MCF 10A (cell line): ENCODE measurements at places on chromosomes 12 and 14.

GRCh38 chr12:112584266-112584722 lies 165.5 kb downstream of the PTPN11 start:
- DNase-seq, result peak; percentile 19

GRCh38 chr14:77917491-77918201 lies 117.7 kb downstream of the ADCK1 start:
- no peak for DNase-seq

- DNase-seq, result peak; percentile 95
Observed at GRCh38 chr12:46556819-46557524, 184.4 kb upstream of the SLC38A2 start.

DNA sequence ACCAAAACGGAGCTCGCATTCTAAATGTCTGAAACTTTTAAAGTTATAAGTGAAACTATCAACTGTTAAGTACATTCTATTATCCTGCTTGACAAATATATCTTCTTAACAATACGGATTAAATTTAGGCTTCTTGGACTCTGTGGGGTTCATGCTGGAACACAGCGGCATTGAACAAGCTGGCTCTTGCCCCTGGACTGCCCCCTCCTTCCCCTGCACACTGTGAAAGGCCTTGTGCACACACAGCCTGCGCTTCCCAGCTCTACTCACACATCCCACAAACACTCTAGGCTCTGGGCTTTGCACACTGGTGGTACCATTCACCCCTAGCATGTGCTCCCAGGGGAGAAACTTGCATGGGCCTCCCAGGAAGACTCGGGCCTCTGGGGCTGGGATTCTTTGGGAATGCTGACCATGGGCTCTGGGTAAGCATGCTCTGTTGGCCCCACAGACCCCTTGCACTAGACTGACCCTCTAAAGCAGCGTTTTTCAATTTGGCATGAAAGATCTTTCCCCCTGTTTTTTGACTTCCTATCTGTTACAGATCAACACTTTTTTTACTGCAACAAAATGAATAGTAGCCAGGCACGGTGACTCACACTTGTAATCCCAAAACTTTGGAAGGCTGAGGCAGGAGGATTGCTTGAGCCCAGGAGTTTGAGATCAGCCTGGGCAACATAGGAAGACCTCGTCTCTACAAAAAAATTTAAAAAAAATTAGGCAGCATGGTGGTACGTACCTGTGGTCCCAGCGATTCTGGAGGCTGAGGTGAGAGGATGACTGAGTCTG lies 96.2 kb upstream of the CPM start:
- DNase-seq, result peak; percentile 48

DNA sequence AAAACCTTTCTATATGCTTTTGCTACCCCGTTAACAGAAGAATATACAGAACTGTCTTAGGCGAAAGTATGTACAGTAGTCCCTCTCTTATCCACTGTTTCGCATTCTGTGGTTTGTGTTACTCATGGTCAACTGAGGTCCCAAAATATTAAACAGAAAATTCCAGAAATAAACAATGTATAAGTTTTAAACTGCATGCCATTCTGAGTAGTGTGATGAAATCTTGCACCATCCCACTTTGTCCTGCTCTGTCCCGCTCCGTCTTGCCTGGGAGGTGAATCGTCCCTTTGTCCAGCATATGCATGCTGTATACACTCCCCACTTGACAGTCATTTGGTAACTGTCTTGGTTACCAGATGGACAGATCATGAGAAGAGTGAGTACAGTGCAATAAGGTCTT lies 70.1 kb upstream of the STRN3 start:
- DNase-seq, result no peak

GRCh38 chr14:21227981-21228380 lies 41.3 kb downstream of the HNRNPC start:
- DNase-seq, result no peak

- peak; percentile 17 for DNase-seq
Observed at GRCh38 chr14:73851000-73851399, 631 bp upstream of the PTGR2 start.

DNA sequence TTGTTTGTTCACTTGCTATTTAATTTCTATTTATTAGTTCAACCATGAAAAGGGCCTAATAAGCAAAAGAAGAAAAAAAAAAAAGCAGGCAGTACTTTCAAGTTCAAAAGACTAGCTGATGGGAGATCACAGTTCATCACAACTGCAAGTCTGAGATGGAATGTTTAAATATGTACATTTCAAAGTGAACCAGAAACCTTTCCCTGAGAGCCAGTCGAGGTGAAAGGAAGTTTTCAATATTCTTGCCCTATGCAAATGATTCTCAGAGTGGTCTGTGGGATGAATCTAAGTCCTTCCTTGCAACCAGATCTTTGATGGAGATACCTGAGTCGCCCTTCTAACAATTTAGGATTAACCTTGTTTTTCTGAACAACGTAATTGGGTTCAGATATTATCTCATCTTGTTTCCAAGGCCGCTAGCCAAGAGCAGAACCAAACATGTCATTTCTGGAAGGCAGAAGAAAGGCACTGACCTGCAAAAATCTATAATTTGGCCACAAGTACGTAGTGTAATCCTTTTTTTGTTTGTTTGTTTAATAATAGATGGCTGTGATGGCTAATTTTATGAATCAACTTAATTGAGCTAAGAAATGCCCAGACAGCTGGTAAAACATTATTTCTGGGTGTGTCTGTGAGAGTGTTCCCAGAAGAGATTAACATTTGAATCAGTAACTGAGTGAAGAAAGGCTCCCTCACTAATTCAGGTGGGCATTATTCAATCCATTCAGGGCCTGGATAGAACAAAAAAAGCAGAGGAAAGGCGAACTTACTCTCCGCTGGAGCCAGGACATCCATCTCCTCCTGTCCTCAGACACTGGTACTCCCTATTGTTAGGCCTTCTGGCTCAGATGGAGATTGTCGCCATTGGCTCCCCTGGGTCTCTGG lies 171.1 kb upstream of the TMPO start:
- no peak for DNase-seq

- no peak for DNase-seq
Observed at GRCh38 chr12:81888106-81888740, 129.1 kb upstream of the PPFIA2 start.

- no peak for DNase-seq
Observed at GRCh38 chr14:67892466-67893100, 73.0 kb downstream of the RAD51B start.

GRCh38 chr14:54451121-54451601 lies 10.0 kb upstream of the CNIH1 start:
- DNase-seq, result no peak

DNA sequence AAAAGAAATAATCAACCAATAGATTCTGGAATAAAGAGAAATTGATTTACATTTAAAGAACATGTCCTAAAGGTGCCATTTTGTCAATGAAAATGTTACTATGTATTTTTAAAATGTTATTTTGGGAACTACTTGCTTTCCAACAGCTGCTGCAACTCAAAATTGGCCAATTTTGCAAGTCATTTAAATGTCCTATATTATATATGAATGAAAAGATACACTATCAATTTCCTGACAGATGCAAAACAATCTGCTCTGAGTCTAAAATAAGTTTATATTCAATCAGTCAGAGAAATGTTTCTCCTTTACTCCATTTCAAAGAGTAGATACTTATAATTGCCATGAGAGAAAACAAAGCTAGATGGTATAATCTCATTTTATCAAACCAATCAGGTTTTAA lies 247.2 kb downstream of the ACSS3 start:
- DNase-seq, result no peak

GRCh38 chr12:64103825-64104740 lies 118.0 kb downstream of the KICS2 start:
- DNase-seq, result peak; percentile 97

- peak; percentile 47 for DNase-seq
Observed at GRCh38 chr12:71045781-71046180, 112.0 kb downstream of the TSPAN8 start.

GRCh38 chr12:97751704-97752103 lies 289.1 kb downstream of the RMST start:
- no peak for DNase-seq

GRCh38 chr14:83744224-83744623 lies 1785.7 kb upstream of the FLRT2 start:
- DNase-seq, result no peak

- DNase-seq, result no peak
Observed at GRCh38 chr14:55450124-55450523, 9.7 kb upstream of the TBPL2 start.

DNA sequence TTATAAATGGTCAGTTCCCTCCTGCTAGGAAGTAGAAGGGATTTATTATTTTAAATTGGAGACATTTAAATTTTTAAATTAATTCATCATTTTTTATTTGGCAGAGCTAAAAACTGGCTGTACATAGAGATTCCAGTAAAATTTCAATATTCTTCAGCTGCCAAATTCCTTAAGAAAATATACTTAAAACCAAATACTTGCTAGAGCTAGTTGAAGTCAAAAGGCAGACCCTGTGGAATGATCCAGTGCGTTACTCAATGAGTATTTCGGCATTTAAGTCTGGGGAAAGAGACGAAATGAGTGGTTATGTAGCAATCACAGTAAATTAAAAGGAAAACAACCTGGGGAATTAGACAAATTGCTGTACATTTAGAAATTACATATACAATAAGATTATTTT lies 1104.7 kb downstream of the SLC6A15 start:
- DNase-seq, result no peak

- peak; percentile 15 for DNase-seq
Observed at GRCh38 chr12:24822121-24822899, 126.6 kb downstream of the BCAT1 start.

DNA sequence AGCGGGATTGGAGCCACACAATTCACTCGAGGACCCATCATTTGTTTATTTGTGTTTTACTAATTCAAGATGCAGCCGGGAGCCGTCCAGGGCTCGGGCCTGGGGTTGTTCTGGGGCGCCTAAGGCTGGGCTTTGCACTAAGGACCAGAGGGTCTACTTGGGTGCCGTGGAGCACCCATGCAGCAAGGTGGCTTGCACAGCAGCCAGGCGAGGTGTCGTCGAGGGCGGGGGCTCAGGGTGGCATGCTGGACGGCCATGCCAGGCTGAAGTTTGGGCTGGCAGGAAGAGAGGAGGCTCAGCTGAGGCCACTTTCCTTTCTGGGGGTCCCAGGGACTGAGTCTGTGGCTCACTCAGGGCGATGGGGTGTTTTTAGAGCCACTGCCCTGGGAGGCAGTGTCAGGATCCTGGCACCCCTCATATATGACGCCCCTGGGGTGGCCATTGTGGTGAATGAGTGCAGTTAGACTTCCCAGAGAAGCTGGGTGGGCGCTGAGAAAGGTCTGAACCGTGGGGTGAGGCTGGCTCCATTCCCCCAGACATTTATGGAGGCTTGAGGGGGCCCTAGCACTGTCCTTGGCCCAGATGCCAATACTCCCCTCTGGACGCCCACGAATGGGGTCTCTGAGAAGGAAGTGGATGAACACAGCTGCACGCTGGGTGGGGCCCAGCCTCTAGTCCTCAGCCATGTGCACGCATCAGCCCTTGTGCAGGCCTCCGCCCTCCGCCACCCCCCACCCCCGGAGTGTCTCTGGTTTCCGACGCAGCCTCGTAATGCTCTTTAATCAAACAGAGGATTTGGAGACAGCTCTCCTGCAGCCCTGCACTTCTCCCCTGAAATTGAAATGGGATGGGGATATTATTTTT lies 11.3 kb downstream of the MEG3 start:
- no peak for DNase-seq

GRCh38 chr14:33792009-33792719 lies 158.7 kb downstream of the EGLN3 start:
- DNase-seq, result no peak

DNA sequence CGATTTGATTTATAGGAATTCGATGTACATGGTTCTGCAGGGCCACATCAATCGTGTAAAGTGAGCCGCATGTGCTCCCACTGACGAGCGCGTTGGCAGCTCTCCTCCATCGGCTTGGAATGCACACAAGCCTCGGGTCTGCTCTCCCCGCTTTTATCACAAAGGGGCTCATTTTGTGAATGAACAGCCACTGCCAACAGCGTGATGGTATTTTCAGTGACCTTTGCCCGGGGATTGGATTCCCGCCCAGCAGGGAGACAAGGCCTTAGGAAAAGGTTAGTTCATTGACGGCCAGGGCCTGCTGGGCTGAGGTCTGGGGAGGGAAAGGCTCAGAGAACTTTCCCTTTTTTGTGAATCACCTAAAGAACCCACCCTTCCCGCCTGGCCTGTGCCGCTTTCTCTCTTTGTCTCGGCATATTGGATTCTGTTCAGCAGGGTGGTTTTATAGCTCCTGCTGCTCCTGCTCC lies 232.1 kb downstream of the MSRB3 start:
- DNase-seq, result no peak

DNA sequence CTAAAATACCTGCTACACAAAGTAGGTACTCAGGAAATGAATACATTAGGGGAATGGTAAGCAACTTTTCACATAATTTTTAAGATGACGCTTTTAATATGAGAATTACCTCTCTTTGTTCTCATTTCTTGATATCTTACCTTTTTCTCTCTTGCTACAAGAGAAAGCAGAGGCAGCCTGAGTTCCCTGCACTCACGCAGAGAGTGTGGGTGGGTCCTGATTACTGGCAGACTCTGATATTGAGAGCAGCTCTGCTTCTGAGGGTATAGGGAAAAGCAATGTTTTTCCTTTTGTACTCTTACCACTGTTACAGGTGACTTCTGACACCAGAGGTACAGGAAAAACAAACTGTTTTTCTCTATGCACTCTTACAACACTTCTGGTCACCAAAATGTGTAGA lies 420.2 kb upstream of the TMTC1 start:
- no peak for DNase-seq

DNA sequence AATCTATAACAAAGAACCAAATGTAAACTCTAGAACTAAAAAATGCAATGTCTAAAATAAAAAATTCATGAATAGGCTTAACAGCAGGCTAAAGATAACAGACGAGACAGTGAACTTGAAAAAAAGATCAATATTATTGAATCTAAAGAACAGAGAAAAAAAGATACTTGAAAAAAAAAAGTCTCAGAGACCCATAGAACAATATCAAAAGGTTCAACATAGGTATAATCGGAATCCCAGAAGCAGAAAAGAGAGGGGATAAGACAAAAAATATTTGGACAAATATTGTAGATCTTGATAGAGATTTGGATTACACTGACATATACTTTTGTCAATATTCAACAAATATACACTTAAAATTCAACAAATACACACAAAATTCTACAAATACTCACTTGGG lies 56.6 kb downstream of the TC2N start:
- no peak for DNase-seq

DNA sequence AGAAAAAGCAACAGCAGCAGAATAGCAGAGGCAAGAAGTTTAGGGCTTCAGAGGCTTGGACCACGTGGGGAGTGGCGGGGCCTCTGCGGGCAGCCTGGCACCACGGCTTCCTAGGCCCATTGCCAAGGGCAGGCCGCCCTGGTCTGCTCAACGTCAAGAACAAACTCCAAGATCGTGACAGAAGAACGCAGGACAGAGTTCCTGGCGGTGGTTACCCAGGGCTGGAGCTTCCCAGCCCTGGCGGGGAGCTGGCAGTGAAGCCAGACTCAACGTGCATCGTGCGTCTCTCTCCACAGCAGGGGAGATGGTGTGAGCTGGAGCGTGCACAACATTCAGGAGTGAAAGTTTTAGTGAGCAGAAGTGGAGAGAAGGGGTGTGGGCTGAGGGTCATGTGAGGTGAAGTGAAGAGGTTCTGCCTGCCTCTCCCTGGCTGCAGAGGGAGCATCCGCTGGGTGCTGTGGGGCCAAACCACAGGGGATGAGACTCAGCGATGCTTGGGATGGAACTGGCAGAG lies 13.9 kb upstream of the CACNA2D4 start:
- DNase-seq, result no peak

GRCh38 chr12:6827982-6828780 lies at the start of gene P3H3:
P3H3 (plus strand) TSS chr12:6828407; CDS start chr12:6828441, 34 bp downstream.
- peak; percentile 40 for DNase-seq
